ENCODE measurements at places on chromosomes 5 and 9.

GRCh38 chr5:174134545-174134944, 89.0 kb downstream of the NSG2 start:
- no peak overlapping the region for H3K4me3 ChIP-seq
- H3K27me3 ChIP-seq: no peaks in the 10 kb centered on the region
- DNase-seq: no peak
- H3K4me1 ChIP-seq: no peaks in the 10 kb centered on the region
- H3K36me3 ChIP-seq: no peaks in the 10 kb centered on the region

DNA sequence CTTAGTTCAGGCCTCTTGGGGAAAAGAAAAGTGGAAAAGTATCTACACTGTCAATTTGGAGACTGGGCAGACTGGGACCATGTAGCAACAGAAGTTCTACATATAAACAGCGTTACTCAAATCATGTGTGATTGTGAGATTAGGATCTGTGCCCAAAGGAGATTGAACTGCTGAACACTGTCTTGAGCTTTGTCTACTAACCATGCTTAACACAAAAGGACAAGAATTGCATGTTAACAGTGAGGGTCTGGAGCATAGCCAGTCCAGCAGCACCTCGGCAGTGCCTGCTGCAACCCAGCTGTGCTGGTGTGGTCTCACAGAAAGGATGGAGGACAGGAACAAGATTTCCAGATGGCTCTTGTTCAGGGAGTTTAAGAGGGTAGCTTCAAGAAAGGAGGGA, 5.7 kb downstream of the PAM start:
- H3K4me3 ChIP-seq: no peak overlapping the region
- peaks cover 45% of the 10 kb centered on the region for H3K4me1 ChIP-seq
- H3K27ac ChIP-seq: no peak overlapping the region
- no peaks in the 10 kb centered on the region for H3K27me3 ChIP-seq
- DNase-seq: no peak
- H3K36me3 ChIP-seq: no peaks in the 10 kb centered on the region

GRCh38 chr9:133147412-133148198, 16.1 kb downstream of the GBGT1 start:
- no peaks in the 10 kb centered on the region for H3K36me3 ChIP-seq
- H3K27me3 ChIP-seq: no peaks in the 10 kb centered on the region
- peak overlapping the region; percentile 97 for H3K27ac ChIP-seq
- peaks cover 41% of the 10 kb centered on the region for H3K4me1 ChIP-seq

DNA sequence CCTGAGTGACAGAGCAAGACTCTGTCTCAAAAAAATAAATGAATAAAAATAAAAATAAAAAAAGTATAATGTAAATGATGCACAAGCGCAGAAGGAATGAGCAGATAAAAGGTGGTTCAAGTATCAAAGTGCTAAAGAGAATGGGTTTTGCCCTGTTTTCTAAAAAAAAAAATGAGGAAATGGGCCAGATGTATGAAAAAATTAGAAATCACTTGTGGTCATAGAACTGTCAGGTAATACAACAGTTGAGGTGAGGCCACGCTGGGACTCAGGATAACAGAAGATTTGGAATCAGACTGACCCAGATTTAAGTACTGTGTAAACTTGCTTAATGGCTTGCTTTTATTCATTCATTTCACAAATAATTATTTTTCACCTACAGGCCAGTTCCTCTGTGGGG, 69.8 kb downstream of the MAPKAP1 start:
- H3K27ac ChIP-seq: no peak overlapping the region
- H3K4me1 ChIP-seq: peaks cover 9% of the 10 kb centered on the region
- no peaks in the 10 kb centered on the region for H3K36me3 ChIP-seq
- no peak for DNase-seq

DNA sequence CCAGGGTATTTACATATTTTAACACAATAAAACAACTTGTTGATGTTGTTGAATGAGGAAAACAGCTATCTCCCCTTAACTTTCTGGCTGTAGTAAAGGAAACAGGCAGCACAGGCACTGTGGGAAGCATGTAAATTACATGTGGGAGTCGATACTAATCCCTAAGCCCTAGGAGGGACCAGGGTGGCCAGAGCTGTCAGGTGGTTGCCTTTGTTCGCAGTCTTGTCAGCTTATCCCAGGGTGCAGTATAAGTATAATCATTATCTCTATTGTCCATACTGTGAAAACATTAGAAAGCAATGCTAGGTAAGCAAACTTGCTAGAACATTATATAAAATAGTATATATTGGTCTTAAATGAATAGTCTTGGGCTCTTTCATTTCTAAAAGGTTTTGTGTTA, 125.6 kb upstream of the RPS23 start:
- H3K4me3 ChIP-seq: no peak overlapping the region
- no peak overlapping the region for H3K27ac ChIP-seq
- no peaks in the 10 kb centered on the region for H3K27me3 ChIP-seq
- no peaks in the 10 kb centered on the region for H3K36me3 ChIP-seq
- no peak for DNase-seq

DNA sequence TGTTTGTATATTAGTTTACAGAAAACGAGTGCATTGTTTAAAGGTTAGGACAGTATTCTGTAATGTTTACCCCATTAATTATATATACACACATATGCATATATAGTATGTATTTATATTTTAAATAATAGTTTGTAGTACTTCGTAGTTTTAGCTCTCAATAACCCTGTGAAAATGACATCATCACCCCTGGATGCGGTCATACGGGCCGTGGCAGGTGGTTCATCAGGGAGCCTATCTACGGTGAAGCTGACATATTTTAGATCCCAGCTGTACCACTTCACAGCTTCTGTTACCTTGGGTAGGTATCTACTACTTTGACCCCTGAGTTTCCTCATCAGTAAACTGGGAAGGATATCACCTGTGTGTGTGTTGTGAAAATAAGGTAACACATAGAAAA, 87.1 kb downstream of the NR3C1 start:
- H3K36me3 ChIP-seq: peaks cover 25% of the 10 kb centered on the region
- H3K4me1 ChIP-seq: no peaks in the 10 kb centered on the region
- H3K27ac ChIP-seq: no peak overlapping the region
- no peaks in the 10 kb centered on the region for H3K27me3 ChIP-seq

DNA sequence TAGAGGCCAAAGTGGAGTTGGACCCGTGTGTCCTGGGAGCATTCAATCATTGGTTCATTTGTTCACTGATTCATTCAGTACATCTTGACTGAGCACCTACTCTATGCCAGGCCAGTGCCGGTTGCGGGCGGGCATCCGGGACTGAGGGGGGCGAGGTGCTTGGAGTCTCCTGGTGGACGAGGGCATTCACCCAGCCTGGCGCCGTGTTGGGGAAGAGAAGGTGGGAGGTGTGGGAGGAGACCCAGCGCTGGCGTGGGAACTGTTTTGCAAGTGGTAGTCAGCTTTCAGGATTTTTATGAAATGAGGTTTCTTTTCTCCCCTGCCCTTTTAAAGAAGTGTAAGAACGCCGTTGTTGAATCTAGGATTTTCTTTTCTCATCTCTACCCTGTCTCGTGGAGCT, 37.2 kb downstream of the NCS1 start:
- no peak overlapping the region for H3K27ac ChIP-seq
- H3K4me3 ChIP-seq: no peak overlapping the region
- DNase-seq: no peak
- no peaks in the 10 kb centered on the region for H3K27me3 ChIP-seq

GRCh38 chr9:103037508-103038477, 42.7 kb downstream of the CYLC2 start:
- no peak for DNase-seq
- no peak overlapping the region for H3K27ac ChIP-seq
- H3K4me3 ChIP-seq: no peak overlapping the region
- H3K36me3 ChIP-seq: no peaks in the 10 kb centered on the region
- H3K27me3 ChIP-seq: no peaks in the 10 kb centered on the region

DNA sequence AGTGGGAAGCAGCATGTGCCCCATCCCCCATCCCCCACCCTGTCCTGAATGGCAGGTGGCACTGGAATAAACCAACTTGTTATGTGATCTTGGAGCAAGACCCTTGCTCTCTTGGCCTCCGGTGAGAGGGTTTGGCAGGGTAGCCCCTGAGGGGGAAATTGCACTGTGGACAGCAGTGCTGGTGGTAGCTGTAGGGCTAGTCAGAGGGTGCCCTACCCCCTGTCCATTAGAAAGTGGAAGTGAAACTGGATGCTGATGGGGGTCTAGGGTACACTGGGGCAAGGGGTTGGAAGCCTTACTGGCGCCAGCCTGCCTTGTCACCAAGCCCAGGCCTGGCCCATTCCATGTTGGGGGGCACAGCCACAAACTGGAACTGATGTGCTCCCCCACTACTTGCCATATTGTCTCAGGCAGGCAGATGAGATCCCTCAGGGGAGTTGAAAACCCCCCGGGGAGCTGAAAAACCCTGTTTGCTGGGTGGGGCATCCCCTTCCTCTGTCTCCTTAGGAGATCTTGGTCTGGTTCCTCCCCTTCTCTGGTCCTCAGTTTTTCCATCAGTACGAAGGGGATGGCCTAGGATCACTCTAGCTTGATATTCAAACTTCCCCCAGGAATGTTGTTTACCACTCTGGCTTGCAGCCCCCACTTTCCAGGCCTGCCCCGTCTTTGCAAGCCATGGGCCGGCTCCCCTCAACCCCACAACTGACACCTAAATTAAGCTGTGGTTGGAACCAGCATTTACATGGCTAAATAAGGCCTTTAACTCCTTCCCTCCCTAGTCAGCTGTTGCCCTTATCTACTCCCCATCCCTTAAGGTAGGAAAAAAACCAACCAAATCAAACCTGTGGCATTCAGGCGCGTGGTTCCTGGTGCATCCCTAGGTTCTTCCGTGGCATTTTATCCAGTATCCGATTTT, 14.4 kb upstream of the SYNPO start:
- DNase-seq: no peak
- no peaks in the 10 kb centered on the region for H3K36me3 ChIP-seq
- H3K4me3 ChIP-seq: no peak overlapping the region
- H3K27me3 ChIP-seq: no peaks in the 10 kb centered on the region
- no peaks in the 10 kb centered on the region for H3K4me1 ChIP-seq
